ENCODE measurements at places on chromosomes 5 and 9.
A peak's percentile ranks its signal among the peaks of the same experiment; 100 is the strongest.

DNA sequence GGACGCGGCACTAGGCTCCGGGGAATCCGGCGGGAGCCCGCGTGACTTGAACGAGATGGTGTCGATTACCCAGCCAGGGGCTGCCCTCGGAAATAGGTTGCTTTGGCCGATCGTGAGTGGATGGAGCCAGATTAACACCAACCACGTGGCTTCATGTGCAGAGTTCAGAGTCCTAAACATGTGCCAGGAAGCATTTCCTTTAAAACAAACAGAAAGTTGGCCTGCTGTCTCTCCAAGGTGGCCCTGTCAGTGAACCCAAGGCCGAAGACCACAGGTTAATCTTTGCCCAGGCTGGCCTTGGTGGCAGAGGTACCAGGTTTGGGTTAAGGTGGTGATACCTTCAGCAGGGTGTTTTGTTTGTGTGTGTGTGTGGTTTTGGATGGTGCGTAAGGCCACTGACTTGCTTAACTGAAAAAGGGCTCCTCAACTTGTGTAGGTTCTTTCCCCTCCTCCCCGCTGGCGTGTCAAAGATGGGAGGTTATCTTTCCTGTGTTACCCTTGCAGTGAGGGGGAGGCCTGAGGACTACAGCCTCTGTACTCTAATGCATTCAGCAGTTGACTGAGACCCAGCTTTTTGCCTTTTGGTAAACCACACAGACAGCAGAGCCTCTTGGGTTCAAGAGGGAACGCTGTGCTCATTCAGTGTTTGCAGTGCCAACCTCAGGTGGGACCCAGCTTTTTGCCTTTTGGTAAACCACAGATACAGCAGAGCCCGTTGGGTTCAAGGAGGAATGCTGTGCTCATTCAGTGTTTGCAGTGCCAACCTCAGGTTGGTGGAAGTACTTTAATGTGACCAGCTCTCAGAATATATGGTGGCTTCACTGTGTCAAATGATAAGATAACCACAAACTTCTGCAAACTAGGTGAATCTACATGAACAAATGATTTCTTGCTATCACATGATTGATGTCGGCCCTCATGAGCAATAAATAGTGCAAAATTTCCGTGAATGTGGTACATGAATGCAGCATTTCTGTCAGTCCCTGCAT, 1.4 kb downstream of the IQGAP2 start:
- DNase-seq = no peak

DNA sequence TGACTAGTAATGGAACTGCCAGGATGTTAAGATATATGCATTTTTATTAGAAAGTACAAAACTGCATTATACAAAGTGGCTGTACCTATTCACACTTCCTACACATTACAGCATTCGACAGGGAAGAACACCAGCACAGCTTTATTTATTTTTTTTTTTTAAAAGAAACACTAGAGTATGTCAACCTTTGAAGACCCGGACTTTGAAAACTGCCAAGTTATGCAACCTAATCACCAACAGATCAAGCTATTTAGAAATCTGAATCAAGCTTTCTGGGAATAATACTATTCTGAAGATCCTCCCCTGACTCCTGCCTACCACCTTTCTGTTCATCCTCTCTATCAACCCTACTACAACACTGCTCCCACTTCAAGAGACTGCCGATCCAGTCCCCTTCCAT, 4.5 kb downstream of the GEMIN5 start:
- no peak for DNase-seq

- peak; percentile 37 for DNase-seq
Measured at GRCh38 chr9:97958812-97959511, 21.0 kb upstream of the HEMGN start.

DNA sequence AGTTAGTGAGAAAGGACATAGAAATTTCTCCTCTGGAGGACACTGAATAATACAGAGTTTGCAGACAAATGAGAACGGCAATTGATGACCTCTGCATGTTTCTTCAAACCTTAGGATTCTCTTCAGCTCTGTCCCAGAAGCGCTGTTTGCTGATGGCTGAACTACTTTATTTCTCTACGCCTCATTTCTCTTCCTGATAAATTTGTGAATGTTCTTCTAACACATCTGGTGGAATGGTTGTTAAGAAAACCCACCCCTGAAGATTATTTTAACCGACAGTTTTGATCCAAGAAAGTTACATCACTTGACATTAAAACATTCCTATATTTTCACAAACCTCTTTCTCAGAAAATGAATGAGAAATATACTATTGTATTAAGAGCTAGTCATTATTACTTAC, 1150.6 kb downstream of the DTWD2 start:
- no peak for DNase-seq

- no peak for DNase-seq
Measured at GRCh38 chr5:168992016-168992415, 308.9 kb downstream of the SLIT3 start.

GRCh38 chr9:133632806-133633680, 3.1 kb upstream of the DBH start:
- DNase-seq = no peak

DNA sequence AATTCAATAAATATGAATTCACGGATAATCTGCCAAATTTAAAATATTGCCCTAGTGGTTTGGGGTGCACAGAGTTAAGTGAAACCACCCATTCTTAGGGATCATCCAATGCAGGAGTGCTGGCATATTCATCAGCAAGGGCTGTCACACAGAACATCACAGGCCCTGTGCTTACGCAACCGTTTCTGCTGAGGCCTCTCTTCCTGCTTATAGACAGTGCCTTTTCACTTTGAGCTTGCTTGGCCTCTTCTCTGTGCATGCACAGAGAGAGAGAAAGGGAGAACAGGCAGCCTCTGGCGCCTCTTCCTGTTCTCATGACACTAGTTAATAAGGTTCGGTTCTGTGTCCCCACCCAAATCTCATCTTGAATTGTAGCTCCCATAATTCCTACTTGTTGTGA, 366.3 kb downstream of the ICE1 start:
- DNase-seq = no peak

All from liver (tissue), 10 donors.